Right ventricle myocardium superior (tissue), 1 donor: ENCODE measurements at places on chromosomes 2 and 18. TPM values are rescaled to one million over a fixed set of nuclear protein-coding genes. Genes with fewer than 3 reads are reported as not detected.

GRCh38 chr2:227363756-227364155 lies 15.3 kb downstream of the TM4SF20 start:
- DNase-seq = no peak

DNA sequence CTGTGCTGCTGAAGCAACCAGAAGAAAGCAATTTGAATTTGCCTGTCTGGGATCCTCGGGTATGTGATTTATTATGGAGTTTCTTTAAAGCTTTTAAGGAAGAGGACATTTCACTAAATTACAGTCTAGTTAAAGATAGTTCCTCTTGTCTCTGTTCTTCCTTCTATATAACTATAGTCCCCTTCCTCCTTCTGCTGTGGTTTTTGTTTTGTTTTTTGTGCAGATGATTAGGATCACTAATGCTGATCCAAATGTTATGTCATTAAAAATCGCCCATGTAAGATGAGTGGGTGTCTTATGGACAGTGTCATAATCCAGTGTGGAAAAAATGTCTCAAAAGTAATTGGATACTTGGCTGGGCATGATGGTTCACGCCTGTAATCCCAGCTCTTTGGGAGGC lies 24.7 kb downstream of the PAPOLG start:
- DNase-seq = no peak

The PIAS2 gene
- 28.1 TPM for total RNA-seq

The MC4R gene
- total RNA-seq = not detected

The RUFY4 gene
- total RNA-seq = not detected

The INPP5D gene
- total RNA-seq = 4.6 TPM
